ENCODE measurements at places on chromosomes 12 and 14. TPM values are rescaled to one million over a fixed set of nuclear protein-coding genes. Genes with fewer than 3 reads are reported as not detected.
A peak's percentile ranks its signal among the peaks of the same experiment; 100 is the strongest.

DNA sequence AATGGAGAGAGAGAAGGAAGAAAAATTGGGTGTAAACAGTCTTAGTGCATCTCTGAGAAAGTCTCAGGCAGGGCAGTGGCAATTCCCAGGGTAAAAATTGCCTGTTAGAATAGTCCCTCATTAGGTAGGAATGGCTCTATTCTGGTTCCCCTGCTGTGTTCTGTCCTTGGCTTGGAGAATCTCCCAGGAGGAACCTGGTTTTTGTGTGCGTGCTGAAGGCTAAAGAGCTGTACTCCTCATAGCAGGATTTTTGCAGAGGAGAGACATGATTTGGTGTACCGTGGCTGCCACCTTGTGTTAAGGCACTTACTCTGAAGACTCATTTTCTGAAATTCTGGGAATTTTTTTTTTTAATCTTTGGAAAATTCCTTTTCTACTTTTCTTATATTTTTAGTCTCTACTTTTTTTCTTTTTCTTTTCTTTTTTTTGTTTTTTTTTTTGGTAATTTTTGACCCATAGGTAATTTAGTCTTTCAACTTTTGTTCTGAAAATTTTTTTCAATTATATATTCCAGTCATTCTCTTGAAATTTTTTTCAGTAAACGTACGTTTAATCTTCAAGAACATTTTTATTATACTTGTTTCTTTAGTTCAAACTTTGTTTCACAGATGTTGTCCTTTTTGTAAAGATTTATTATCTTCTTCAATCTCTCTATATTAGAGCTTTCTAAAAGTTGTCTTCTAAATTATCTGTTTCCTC, 63.8 kb downstream of the FBXO33 start:
- no peak overlapping the region for H3K27ac ChIP-seq
- DNase-seq: no peak
- no peaks in the 10 kb centered on the region for H3K4me1 ChIP-seq
- H3K27me3 ChIP-seq: no peaks in the 10 kb centered on the region

- peaks cover 18% of the 10 kb centered on the region for H3K27me3 ChIP-seq
- DNase-seq: no peak
- no peak overlapping the region for H3K27ac ChIP-seq
These were observed 40.4 kb downstream of the TMCC3 start for GRCh38 chr12:94609917-94610443.

DNA sequence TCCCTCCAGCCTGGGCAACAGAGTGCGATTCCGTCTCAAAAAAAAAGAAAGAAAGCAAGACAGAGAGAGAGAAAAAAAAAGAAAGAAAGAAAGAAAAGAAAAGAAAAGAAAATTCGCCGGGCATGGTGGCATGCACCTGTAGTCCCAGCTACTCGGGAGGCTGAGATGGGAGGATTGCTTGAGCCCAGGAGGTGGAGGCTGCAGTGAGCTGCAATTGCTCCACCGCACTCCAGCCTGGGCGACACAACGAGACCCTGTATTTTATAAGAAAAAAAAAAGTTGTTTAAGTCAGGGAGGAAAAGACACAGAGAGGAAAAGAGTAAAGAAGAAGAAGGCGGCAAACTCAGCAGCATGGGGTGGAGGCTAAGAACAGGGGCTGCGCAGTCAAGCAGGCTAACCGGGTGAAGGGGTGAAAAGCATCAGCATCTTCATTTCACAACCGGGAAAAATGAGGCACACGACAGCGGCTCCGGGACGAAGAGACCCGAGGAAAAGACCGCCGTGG, 557 bp upstream of the FICD start:
- H3K27me3 ChIP-seq: peaks cover 3% of the 10 kb centered on the region
- H3K36me3 ChIP-seq: peaks cover 8% of the 10 kb centered on the region
- H3K27ac ChIP-seq: peak overlapping the region; percentile 82
- H3K4me1 ChIP-seq: peaks cover 23% of the 10 kb centered on the region
- no peak for DNase-seq

Gene SMCO2
- 1.8 TPM for total RNA-seq

- H3K27ac ChIP-seq: no peak overlapping the region
- no peaks in the 10 kb centered on the region for H3K36me3 ChIP-seq
- DNase-seq: no peak
- peaks cover 5% of the 10 kb centered on the region for H3K27me3 ChIP-seq
These were observed 109.0 kb upstream of the C14orf180 start for GRCh38 chr14:104470588-104470987.

DNA sequence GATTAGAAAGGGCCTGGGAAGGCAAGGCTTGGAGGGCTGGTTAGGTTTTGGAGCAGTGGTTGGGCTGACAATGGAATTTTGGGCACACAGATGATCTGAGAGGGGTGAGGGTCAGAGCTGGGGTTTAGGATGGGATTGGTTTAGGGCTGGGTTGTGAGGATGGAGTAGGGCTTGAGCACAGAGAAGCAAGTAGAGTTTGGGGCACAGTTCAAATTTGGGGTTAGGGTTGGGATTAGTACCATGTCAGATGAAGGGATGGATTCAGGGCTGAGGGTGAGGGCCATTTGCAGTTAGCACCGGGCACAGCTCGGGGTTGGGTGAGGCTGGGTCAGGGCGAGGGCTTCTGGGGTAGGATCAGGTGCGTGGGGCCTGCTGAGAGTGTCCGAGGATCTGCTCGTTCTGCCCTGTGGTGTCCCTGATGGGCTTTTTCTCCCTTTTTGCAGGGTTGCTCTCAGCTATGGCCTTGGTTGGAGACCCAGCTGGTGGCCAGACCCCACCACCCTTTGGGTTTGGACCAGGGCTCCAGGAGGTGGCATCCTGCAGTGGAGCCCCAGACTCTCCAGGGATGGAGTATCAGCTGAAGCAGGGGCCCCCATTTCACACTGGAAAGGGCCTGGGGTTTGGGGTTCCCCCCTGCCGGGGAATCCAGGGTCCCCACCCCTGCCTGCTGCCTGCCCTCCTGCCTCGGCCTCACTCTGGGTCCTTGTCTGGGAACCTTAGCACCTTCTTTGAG, 45.6 kb downstream of the KRT80 start:
- no peak overlapping the region for H3K27ac ChIP-seq
- peaks cover 3% of the 10 kb centered on the region for H3K27me3 ChIP-seq
- no peaks in the 10 kb centered on the region for H3K4me1 ChIP-seq

DNA sequence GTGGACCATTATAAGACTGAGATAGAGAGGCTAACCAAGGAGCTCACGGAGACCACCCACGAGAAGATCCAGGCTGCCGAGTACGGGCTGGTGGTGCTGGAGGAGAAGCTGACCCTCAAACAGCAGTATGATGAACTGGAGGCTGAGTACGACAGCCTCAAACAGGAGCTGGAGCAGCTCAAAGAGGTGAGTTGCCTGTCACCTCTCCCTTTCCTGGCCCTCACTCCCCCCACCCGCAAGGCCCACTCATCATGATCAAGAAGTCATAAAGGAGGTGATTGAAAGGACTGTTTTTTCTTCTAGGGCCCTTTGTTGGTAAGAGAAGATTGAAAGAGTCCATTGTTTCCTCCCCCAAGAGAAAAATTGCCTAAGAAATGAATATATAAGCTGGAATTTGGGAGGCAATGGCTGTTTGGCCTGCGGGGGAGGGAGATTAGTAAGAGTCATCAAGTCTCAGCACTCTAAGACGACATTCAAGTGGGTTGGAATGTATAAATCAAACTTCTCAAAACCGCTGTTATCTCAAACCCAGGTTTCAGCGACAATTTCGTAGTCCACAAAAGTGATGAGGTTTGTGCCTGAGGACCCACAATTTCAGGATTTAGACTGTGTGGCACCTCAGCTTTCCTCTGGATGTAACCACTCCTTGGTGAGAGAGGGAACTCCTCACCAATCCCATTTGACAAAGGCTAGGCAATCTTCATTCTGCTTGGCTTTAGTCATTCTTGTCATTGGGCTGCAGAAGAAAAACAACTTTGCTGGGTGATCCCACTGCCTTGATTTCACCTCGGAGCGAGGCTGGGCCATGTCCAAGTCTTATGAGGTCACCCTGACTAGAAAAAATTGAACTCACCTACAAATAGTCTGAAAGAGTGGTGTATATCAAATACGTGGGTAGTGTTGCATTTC, 966 bp downstream of the BICD1 start:
- peak overlapping the region; percentile 98 for H3K4me3 ChIP-seq
- peak overlapping the region; percentile 87 for H3K27ac ChIP-seq
- no peak for DNase-seq
- peaks cover 19% of the 10 kb centered on the region for H3K27me3 ChIP-seq
- peaks cover 36% of the 10 kb centered on the region for H3K4me1 ChIP-seq

Gene RIPK3
- total RNA-seq: 14.3 TPM

- no peak overlapping the region for H3K4me3 ChIP-seq
- H3K36me3 ChIP-seq: peaks cover 3% of the 10 kb centered on the region
- no peak for DNase-seq
- peaks cover 18% of the 10 kb centered on the region for H3K4me1 ChIP-seq
- H3K27me3 ChIP-seq: no peaks in the 10 kb centered on the region
These were observed 193.6 kb upstream of the NUDT4 start for GRCh38 chr12:93183940-93184671.

DNA sequence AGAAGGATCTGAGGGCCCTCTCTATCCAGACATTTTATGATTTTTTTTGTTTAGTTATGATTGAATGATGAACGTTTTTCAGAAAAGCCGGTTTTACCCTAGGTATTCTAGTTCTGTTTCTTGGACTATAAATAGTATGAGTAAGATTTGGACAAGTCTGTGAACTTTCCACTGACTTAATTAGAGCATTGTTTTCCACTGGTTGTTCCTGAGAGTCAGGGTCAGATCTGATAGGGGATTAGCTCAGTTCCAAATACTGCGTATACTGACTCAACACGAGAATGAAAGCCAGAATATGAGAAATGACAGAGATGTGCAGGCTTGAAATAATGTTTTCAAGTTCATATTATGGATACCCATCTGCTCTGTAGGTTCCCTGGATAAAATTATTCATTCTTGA, 361.6 kb downstream of the AEBP2 start:
- H3K4me1 ChIP-seq: no peaks in the 10 kb centered on the region
- no peak for DNase-seq
- H3K27me3 ChIP-seq: no peaks in the 10 kb centered on the region
- no peak overlapping the region for H3K4me3 ChIP-seq
- no peaks in the 10 kb centered on the region for H3K36me3 ChIP-seq

Gene A2ML1
- total RNA-seq: not detected

Gene NINJ2
- 4.8 TPM for total RNA-seq

Gene FBXL14
- total RNA-seq: 20.4 TPM

GRCh38 chr12:113077859-113078255, 21.3 kb downstream of the DTX1 start:
- H3K27me3 ChIP-seq: no peaks in the 10 kb centered on the region
- H3K36me3 ChIP-seq: no peaks in the 10 kb centered on the region
- H3K4me3 ChIP-seq: no peak overlapping the region

Gene TGM1
- total RNA-seq: 4.8 TPM

DNA sequence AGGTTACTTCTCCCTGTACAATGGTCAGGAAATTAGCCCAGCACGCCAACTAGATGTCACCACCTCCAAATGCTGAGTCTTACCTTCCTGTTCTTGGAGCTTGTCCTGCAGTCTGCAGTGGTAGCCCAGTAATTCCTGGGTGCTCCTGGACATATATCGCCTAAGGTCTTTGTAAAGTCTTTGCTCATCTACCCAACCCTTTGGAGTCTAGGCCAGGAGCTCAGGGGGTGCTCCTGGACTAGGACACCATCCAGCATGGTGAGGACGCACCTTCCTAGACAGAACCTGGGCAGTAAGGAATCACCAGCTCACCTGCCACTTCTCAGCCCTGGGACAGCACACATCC, 569 bp downstream of the SERPINA10 start:
- no peak for DNase-seq
- H3K4me3 ChIP-seq: no peak overlapping the region
- H3K36me3 ChIP-seq: no peaks in the 10 kb centered on the region
- no peaks in the 10 kb centered on the region for H3K4me1 ChIP-seq
- H3K27ac ChIP-seq: no peak overlapping the region
- no peaks in the 10 kb centered on the region for H3K27me3 ChIP-seq

Gene DNAJC22
- 0.16 TPM for total RNA-seq

All from activated T-helper 1 cell treated with anti-CD3 and anti-CD28 coated beads, Interleukin-12 subunit alpha, Interleukin-12 subunit beta, Interleukin-2, Interleukin-4 antibody, amounts not matched to agents 30 ng/mL and 10 ng/mL and 1 ng/mL, durations not matched to agents 14 hours and 24 hours and 36 hours (primary cell).